ENCODE measurements at places on chromosomes 1 and 21.

GRCh38 chr1:216528816-216529215 is 105.6 kb upstream of the USH2A start:
- DNase-seq, result no peak

DNA sequence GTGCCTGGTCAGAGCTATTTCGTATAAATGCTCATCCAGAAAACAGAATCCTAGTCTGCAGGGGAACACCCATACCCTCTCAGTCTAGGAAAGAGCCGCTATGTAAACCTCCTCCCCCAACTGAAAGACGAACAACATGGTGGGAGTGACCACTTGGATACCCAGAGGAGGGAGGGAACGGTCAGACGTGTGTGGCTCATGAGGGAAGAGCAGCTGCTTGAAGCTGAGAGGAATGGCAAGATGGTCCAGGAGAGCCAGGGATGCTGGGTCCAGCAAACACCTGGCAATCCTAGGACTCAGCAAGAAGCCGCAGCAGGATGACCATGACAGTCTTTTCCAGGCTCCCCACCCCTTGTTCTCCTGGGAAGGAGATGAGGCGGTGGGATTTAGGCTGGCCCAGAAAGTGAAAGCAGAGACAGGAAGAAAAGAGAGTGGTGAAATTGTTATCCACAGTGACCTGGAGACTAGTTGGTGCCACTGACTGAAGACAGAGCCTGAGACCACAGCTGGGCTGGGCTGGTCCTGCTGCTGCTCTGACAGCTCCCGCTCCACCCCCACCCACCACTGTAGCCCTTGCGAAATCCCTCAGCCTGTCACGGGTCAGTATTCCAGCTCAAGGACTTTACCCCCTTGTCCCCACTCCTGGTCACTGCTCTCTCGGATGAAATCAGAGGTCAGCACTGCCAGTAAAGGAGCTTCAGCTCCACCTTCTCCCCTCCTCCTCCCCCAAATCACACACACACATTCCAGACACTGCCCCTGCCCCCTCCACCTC is 3.6 kb downstream of the CERS2 start:
- DNase-seq, result peak; percentile 60

GRCh38 chr1:87318806-87319205 is 9.9 kb upstream of the LMO4 start:
- DNase-seq, result no peak

DNA sequence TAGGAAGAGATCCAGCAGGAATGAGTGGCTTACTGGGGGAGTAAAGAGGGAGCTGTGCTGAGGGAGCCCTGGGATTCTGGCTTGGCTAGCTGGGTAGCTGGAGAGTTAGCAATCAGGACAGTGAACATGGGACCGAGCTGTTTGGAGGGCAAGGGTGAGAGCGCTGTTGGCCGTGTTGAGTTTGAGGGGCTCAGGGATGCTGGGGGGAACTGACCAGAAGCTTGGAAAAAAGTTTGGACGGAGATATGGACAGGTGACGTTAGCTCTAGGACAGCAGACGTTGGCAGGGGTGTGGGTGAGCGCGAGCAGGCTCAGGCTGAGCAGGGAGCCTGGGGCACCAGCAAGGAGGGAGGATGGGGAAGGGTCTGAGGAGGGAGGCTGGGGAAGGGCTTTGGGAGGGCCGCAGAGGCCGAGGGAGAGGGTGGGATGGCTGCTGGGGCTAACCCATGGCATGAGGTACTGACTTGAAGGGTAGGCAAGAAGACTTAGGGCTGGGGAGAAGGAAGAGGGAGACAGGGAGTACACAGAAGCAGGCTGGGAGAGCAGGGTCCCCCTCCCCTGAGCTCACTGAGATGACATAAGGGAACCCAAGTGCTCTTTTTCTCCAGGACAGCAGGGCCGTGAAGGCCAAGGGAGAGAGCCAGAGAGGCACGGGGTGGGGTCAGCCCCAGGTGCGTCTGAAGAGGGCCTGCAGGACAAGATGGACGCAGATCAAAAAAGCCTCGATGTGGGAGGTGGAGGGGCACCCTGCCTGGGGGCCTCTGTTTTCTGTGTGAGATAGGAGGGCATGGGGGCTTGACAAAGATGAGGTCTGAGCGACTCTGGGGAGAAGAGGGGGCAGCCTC is 8.2 kb downstream of the SH2D2A start:
- DNase-seq, result no peak

GRCh38 chr21:45699251-45699942 is 55.9 kb downstream of the PCBP3 start:
- DNase-seq, result no peak

DNA sequence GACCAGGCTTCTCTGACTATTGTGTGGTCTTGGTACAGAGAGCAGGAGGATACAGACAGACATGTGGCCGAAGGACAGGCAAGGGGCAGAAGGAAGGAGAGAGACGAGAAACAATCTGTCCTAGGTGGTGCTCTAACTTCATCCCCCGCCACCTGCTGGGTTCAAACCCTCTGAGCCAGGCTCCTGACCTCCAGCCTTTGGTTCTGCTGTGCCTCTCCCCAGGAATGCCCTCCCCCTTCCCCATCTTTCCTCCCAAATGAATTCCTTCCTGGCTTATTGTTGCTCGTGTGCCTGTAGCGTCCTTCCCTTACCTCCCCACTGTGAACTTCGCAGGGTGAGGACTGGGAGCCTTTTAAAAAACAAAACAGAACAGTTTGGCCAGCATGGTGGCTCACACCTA is 5.4 kb downstream of the TCEA3 start:
- DNase-seq, result peak; percentile 54

DNA sequence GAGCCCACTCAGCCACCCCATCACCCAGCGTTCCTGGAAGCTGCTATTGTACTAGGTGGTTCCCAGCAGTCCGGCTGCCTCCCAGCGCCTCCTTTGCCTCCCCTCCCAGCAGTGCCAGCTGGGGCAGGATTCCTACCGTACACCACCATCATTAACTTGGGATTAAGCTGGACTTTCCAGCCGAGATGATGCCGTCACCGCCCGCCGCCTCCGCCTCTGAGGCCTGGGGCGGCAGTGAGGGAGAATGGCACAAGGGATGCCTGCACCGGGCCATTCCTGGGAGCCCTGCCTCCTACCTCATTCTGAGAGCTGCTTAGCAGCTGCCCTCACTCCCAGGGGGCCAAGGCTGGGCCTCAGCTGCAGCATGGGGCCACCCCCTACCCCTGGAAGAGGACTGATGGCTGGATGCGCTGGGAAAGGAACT is 13.2 kb downstream of the CNTN2 start:
- DNase-seq, result peak; percentile 40

GRCh38 chr1:113905435-113905861 is 322 bp downstream of the DCLRE1B start:
- DNase-seq, result peak; percentile 63

DNA sequence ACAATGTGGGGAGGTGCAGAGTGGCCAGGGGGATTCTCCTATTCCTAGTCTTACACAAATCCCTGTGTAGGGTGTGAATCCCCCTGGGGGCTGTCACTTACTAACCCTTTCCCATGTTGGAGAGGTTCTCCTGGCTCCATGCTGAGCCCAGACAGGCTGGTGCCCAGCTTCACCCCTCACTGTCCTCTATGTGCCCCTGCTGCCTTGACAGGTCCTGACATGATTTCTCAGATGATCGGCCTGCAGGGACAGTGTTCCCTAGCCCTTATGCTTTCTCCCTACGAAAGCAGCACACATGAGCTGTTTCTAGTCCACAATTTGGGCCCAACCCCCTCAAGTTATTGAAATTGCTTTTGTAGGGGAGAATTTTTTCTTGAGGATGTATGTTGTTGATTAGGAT is 68.9 kb upstream of the FAM78B start:
- DNase-seq, result no peak

DNA sequence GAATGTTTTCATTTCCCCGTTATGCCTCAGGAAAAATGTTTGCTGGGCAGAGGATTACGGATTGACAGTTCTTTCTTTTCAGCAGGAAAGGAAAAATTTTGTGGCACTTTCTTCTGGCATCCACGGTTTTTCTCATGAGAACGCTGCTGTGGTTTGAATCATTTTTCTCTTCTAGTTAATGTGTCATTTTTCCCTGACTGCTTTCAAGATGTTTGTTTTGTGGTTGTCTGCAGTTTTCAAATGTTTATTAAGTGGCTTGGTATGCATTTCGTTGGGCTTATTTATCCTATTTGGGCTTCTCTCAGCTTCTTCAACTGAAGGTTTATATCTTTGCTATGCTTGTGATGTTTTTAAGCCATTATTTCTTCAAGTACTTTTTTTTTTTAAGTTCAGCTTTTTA is 359.0 kb downstream of the RGS7 start:
- DNase-seq, result no peak

DNA sequence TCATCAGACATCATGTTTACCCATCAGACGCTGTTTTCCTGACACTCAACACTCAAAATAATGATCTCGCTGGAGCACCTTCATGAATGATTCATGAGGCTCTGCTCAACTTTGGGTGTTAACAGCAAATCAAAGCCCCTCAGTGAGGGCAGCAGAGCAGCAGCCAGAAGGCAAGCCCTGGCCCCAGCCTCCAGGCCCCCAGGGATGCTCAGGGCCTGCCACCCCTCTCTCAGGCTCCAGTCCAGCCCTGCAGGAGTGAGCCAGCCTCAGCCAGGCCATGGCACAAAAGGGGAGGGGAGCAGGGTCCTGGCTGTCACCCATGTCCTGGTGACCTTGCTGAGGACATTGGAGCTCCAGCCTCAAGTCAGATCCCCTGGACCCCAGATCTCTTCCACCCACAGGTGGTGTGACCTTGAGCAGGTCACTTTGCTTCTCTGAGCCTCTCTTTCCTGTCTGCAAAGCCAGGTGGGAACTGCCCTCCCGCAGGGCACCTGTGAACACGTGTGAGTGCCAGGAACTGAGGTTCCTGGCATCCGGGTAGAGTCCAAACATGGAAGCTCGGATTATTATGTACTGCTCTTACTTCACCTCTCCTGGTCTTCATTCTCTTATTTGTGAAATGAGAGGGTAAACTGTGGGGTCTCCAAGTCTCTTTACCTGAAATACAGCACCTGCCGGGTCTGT is 161.6 kb upstream of the VAMP3 start:
- DNase-seq, result no peak

- DNase-seq, result no peak
Observed at GRCh38 chr21:29583424-29583924, 284.8 kb downstream of the BACH1 start.

GRCh38 chr1:22231068-22231593 is 88.2 kb upstream of the WNT4 start:
- DNase-seq, result no peak

- peak; percentile 62 for DNase-seq
Observed at GRCh38 chr21:26732432-26733221, 112.6 kb downstream of the ADAMTS1 start.

GRCh38 chr1:222582099-222582774 is 7.5 kb downstream of the TAF1A start:
- DNase-seq, result no peak

GRCh38 chr1:26500488-26501175 is 28.4 kb downstream of the HMGN2 start:
- peak; percentile 89 for DNase-seq

DNA sequence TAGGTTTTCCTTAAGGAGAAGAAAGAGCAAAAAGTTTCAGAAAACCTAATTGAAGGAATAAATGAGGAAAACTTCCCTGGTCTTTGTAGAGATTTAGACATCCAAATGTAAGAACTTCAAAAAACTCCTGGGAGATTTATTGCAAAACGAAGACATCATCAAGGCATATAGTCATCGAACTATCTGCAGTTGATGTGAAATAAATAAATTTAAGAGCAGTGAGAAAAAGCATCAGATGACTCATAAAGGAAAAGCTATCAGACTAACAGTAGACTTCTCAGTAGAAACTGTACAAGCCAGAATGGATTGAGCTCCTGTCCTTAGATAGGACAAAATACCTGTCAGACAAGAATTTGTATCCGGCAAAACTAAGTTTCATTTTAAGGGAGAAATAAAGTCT is 569.4 kb upstream of the ADAMTS5 start:
- no peak for DNase-seq

DNA sequence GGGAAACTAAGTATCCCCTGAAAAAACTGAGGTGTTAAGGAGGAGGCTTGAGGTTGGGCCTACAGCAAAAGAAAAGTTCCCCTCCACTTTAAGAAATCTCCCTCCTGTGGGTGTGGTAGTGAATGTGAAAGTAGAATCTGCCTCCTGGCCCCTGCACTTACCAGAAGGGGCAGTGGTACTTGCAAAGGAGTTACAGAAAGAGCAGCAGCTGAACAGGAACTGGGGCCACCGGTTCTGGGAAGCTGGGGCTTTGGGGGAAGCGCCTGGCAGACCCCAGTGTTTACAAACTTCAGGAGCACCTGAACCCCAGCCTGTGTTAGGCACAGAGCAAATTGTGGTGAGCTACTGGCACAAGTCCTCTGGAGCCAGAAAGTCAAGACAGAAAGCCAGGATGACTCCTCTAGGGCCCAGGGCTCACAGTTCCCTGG is 250.2 kb upstream of the FGGY start:
- no peak for DNase-seq

GRCh38 chr1:75470448-75470847 is 140.5 kb downstream of the SLC44A5 start:
- DNase-seq, result no peak

- DNase-seq, result no peak
Observed at GRCh38 chr1:44700573-44700972, 26.1 kb downstream of the ARMH1 start.

DNA sequence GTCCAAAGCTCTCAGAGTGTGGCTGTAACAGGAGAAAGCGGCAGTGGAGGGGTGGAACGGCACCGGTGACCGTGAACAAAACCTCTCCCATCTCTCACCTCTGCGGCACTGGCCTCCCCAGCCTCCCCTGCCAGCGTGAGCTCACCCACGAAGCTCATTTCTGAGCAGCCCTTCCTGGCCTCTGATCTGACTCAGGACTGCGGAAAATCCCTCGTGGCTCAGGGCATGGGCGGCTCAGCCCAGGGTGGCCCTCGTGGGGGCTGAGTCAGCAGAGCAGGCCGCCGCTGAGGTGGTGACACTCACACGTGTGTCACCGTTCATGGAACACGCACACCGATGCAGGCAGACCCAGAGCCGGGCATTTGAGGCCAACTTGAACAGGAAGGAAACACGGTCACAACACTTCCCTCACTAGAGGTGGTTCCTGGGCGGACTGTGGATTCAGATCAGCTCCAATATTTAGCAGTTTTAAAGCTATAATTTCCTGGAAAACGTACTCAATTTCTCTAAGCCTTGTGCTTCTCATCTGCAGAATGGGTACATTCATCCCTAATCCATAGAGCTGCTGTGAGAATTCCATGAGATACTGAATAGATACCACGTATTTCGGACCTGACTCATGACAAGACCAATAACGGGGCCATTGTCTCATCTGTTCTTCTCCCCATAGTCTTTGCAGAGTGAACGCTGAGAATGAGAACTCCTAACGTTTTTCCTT is 115.0 kb upstream of the TMPRSS2 start:
- DNase-seq, result no peak

GRCh38 chr1:206065547-206066145 is 12.7 kb downstream of the RHEX start:
- DNase-seq, result no peak

GRCh38 chr1:230123280-230124185 is 56.5 kb downstream of the GALNT2 start:
- DNase-seq, result no peak
